ENCODE measurements at places on chromosomes 6 and 20.

DNA sequence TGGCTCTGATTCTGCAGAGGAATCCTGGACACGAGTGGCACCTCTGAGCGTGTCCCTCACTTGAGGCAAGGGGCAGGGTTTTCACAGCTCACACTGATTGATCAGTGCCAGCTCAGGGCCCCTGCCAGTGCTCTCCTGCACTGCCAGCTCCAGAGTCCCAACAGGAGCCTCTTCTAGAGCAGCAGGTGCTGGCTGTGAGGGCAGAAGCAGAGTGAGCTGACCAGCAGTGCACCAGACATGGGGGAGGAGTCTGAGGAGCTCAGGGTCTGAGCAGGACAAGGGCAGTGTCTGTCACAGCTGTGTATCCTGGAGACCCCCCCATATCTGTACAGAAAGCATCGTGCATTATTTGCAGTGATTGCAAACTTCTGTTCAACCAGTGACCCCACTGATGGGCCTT, 31.5 kb upstream of the THBS2 start:
- no peak for DNase-seq

- DNase-seq, result no peak
Measured at GRCh38 chr6:135722679-135723078, 128.8 kb upstream of the PDE7B start.

- no peak for DNase-seq
Measured at GRCh38 chr6:151317103-151317994, 74.0 kb downstream of the ZBTB2 start.

GRCh38 chr6:148164645-148165044, 178.0 kb upstream of the SASH1 start:
- DNase-seq, result no peak

DNA sequence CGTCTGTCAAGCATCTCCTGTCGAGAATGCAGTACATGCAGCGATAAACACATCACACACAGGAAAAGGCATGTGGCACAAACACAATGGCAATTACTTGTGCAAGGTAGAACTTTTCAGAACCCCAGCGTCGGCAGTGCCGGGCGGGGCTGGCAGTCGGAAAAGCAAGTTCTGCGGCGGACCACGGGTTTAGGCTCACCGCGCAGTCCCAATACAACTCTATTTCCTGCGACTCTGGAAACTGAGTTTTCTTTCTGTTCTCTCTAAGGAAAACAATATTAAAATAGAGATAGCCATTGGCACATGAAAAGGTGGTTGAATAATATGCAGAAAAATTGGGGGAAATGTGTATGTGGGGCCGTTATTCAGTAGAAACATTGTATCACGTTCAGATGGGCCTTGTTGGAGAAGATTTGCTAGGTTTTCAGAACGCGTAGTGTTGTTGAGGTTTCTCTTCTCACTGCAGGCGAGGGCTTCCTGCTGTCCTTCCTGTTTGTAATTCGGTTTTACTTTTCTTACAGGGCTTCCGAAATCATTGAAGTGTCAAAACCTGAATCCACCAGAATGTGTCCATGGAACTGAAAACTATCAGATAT, 369.5 kb downstream of the THBS2 start:
- DNase-seq, result no peak

- no peak for DNase-seq
Measured at GRCh38 chr20:19361790-19362189, 149.3 kb downstream of the SLC24A3 start.

GRCh38 chr6:15280028-15280427, 34.2 kb downstream of the JARID2 start:
- no peak for DNase-seq

DNA sequence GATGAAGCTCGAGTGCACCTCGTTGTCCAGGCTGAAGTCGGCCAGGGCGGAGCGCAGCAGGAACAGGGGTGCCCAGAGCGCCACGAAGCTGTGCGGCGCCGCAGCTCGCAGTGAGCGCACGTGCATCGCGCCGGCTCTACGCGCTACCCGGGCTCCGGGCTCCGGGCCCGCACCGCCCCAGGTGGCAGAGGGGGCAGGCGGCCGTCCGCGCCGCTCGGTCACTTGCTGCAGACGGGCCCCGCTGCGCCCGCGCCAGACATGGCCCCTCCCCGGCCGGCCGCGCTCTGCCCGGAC, 497 bp downstream of the BMP7 start:
- no peak for DNase-seq

- DNase-seq, result no peak
Measured at GRCh38 chr6:7809346-7809745, 83.4 kb downstream of the BMP6 start.

DNA sequence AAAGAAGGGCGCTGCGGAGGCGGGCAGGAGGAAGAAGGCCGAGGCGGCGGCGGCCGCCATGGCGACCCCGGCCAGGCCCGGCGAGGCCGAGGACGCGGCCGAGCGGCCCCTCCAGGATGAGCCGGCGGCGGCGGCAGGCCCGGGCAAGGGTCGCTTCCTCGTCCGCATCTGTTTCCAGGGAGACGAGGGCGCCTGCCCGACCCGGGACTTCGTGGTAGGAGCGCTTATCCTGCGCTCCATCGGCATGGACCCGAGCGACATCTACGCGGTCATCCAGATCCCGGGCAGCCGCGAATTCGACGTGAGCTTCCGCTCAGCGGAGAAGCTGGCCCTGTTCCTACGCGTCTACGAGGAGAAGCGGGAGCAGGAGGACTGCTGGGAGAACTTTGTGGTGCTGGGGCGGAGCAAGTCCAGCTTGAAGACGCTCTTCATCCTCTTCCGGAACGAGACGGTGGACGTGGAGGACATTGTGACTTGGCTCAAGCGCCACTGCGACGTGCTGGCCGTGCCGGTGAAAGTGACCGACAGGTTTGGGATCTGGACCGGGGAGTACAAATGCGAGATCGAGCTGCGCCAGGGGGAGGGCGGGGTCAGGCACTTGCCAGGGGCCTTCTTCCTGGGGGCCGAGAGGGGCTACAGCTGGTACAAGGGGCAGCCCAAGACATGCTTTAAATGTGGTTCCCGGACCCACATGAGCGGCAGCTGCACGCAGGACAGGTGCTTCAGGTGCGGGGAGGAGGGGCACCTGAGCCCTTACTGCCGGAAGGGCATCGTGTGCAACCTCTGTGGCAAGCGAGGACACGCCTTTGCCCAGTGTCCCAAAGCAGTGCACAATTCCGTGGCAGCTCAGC, 780 bp downstream of the ZCCHC3 start:
- DNase-seq, result peak; percentile 38

GRCh38 chr6:158782432-158783166, 36.6 kb downstream of the EZR start:
- DNase-seq, result no peak

GRCh38 chr6:3333263-3333662, 74.5 kb downstream of the PSMG4 start:
- no peak for DNase-seq

GRCh38 chr6:170260686-170261085, 30.2 kb downstream of the DLL1 start:
- no peak for DNase-seq

DNA sequence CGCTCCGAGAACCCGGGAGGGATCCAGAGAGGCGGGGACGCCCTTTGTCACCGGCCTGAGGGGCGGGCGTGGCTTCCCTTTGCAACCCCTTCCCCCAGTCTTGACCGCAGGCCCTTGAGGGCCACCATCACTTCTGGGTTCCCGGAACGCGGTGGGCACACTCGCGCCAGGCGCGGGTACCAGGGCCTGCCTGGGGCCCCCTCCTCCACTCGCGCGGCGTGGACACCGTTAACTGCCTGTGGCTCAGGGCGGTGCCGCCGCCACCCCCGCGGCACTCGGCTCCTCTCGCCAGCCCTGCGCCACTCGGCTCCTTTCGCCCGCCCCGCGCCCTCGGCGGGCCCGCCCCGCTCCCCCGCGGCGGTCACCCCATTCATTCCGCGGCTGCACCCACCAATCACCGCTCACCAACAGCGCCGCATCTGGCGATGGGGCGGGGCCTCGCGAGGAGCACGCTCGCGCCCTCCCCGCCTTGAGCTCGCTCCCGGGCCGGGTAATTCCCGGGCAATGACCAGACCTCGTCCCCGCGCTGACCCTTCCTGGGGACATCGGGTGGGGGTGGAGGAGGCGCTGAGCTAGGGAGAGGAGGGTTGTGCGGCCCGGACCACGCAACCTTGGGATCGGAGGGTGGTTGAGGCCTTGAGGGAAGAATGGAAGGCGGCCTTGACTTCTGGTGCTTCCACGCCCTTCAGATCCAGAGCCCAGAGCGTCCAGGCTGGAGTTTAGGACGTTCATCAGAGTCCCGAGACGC, 10.5 kb upstream of the ELOVL5 start:
- peak; percentile 91 for DNase-seq

DNA sequence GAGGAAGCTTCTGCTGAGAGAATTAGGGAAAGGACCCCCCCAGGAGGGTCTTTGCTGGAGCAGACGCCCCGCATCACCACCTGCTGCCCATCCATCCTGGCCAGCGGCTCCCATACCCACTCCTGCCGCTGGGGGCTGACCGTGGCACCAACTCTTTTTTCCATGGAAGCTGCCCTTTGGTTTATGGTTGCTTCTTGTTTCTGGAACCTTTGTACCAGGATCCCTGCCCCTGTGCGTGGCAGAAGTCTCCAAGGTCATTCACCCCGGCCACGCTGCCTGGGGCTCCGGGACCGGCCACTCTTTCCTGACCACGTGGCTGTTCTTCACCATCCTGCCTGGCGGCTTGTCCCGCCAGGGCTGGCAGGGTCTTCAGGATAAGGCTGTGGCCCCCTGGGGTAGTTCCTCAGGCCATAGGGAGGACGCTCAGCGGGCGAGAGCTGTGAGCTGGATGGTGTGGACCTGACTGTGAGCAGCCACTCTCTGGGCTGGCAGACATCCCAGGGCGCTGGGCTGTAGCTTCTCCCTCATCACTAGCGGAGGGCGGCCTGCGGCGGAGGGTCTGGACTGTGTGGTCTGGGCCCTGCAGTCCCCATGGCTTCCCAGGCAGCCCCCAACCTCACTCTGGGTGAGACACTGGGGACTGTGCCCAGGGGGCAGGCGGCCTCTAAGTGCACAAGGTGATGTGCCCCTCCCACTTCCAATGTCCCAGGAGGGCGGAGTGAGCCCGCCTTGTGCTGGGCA, 22.8 kb upstream of the RBBP8NL start:
- DNase-seq, result no peak

- DNase-seq, result no peak
Measured at GRCh38 chr20:61414455-61414991, 162.5 kb downstream of the CDH4 start.

GRCh38 chr20:9241232-9241692, 172.4 kb downstream of the PLCB4 start:
- DNase-seq, result no peak

DNA sequence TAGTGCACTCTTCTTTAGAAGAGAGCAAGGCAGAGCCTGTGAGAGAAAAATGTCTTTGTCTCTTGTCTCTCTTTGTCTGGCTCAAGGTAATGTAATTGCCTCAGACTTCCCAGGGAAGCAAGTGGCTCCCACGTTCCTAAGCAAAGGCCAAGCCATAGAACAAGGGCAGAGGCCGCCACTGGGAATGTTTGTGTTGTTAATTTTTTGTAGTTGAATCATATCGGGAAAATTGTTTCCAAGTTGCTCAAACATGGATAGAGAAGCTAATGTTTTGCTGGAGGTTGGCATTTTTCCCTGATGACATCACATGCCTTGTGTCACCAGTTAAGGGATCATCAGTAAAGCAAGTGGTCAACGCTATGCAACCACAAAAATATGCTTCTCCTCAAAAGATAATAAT, 211.5 kb upstream of the FOXA2 start:
- no peak for DNase-seq

- no peak for DNase-seq
Measured at GRCh38 chr6:156988276-156989158, 211.3 kb downstream of the ARID1B start.

DNA sequence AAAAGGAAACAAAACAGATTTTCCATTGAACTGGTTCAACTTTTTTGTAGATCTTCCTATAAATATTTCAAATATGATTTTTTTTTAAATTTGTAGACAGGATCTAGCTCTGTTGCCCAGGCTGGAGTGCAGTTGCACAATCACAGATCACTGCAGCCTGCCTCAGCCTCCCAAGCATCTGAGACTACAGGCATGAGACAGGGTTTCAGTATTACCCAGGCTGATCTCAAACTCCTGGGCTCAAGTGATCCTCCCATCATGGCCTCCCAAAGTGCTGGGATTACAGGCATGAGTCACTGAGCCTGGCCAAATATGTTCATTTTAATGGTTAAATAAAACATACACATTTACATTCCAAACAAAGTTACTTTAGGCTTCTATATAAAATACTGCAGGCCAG, 33.6 kb downstream of the SAMHD1 start:
- DNase-seq, result no peak

- peak; percentile 49 for DNase-seq
Measured at GRCh38 chr6:142810952-142811514, 133.9 kb downstream of the HIVEP2 start.

DNA sequence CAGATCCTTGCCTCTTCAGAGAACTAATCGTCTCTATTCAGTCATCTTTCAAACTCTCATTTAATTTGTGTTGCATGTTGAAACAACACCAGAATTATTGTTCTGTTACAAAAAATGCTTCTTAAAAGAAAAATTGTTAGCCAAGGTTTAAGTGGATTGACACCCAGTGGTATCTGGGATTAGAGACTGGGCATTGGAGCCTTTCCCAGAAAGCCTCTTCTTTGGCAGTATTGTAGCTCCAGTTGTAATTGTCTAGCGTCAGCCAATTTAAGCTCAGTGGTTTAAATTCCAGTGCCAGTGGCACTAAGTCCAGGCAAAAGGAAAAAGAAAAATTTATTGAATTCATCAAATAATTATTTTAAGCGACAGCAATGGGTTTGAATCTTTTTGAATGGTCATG, 801 bp downstream of the CCDC28A start:
- no peak for DNase-seq
